Stimulated activated CD4-positive, alpha-beta T cell treated with anti-CD3 and anti-CD28 coated beads, Interleukin-1b, Interleukin-23, amount 100 ng/mL, for 1 hour (primary cell): ENCODE measurements at places on chromosomes 2 and 18.

DNA sequence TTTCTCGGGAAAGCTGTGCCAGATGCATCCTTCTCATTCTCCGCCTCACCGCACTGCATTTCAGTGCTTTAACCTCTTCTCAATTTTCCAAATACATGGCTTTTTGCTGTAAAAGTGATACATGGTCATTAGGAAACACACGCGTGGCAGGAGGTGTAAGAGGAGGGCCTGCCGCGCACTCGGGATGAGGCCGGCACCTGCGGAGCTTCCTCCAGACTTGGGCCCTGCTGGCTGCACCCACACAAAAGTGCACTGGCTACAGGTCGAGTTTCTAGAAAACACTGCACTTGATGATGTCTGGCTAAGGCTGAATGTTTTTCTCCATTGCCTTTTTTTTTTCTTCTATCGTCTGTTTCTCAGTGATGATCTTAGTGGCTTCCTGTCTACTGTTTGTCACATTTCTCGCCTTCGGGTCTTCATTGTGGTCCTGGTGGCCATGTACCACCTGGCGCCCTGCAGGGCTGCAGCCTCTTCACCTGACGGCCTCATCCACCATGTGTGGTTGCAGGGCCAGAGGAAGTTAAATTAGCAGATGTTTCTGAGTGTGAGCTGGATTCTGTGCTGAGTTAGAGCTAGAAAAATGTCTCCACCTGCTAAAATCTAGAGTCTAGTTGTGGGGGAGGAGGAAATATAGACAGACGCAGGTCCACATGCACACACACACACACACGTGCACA, 7.6 kb downstream of the KCNG2 start:
- DNase-seq: no peak

DNA sequence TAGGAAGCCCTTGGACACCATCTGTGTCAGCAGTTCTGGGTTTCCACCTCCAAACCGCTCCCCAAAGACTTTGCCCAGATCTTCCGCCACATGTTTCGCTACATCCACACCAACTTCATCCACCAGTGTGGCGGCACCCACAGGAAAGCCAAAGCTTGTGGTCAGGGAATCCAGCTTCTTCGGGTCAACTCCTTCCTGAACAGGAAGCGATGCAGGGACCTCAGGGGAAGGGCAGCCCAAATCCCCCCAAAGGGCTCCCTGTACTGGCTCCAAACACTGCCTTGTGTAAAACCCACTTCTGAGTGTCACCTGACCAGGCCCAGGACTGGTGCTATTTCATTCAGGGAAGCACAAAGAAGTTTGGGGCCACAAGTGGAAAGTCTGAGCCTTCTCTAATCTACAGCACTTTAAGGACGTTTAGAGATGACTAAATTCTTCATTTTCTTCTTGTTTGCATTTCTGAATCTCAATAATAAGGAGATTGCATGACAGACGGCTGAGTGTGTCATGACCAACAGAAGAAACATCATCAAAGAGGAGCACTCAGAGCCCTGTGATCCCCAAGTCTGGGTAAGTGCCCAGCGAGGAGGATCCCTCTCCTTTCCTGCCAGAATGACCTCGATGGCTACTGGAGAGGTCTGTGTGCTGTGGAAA, 20.8 kb downstream of the GAREM2 start:
- no peak for DNase-seq

GRCh38 chr18:13889671-13890070, 25.7 kb downstream of the MC2R start:
- DNase-seq: no peak

- no peak for DNase-seq
These were observed 22.7 kb downstream of the ANKRD29 start for GRCh38 chr18:23640052-23640451.
